Glutamatergic neuron (in vitro differentiated cells): ENCODE measurements at places on chromosomes 7 and 10. TPM values are rescaled to one million over a fixed set of nuclear protein-coding genes. Genes with fewer than 3 reads are reported as not detected.

The NXPH1 gene
- 3.8 TPM for total RNA-seq

The CALN1 gene
- 3.5 TPM for total RNA-seq

The IRF5 gene
- not detected for total RNA-seq

The AOAH gene
- total RNA-seq: not detected

The C10orf90 gene
- total RNA-seq: not detected

- no peak for DNase-seq
Measured at GRCh38 chr10:29240986-29241660, 47.7 kb upstream of the LYZL1 start.

- no peak for DNase-seq
Measured at GRCh38 chr7:134394056-134394455, 64.8 kb downstream of the AKR1B1 start.

DNA sequence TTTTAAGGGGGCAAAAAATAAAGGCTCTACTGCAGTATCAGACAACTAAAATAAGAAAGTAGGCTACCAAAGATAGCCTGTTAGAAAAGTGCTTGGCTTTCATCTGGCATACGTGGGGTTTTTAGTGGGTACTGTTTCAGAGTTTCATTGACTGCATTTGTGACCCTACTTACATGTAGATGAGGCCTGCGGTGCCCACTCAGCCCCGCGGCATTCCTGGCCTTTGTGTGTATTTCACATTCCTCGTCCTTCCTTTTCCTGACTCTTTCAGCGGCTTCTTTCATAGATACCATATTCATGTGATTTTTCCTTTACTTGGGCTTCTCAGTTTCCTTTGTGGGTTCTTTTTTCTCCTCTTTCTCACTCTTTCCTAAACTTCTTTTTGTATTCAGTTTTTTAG, 50.7 kb downstream of the UBE3C start:
- DNase-seq: no peak

DNA sequence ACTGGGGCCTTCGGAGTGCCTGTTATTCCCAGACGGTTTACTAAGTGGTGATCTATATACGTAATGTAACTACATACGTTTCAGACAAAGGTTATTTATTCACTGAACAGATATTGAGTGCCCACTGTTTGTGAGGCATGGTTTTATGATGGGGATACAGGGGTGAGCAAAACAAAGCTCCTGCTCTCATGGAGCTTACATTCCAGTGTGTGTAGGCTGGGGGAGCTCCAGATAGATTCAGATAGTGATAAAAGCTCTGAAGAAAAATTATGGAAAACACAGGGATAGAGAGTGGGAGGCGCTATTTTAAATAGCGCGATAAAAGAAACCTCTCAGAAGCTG, 466 bp upstream of the DNAJB12 start:
- no peak for DNase-seq

DNA sequence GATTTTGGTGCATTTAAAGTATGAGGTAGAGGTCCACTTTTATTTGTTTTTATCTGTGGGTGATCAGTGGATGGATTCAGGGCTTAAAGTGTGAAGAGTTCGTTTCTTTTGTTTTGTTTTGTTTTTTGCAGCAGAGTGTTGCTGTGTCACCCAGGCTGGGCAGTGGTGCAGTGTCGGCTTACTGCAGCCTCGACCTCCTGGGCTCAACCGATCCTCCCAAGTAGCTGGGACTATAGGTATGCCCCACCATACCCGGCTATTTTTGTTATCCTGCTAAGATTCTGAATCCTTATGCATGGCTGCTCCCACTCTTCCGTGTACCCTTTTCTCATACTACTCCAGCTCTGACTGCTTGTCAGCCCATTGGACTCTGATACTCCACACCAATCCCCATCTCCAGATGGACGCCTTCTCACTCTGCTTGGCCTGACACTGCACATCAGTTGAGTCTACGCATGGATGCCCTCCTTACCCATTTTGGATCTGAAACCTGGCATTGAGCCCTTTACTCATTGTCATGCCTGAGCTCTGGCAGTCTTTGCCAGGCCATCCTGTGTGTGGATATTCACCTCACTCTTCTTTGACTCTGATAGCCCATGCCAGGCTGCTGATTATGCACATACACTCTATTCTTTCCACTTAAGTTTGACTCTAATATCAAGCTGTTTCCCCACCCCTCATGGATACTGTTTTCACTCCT, 119.5 kb downstream of the CCSER2 start:
- DNase-seq: no peak
